ENCODE measurements at places on chromosomes 12 and 14. TPM values are rescaled to one million over a fixed set of nuclear protein-coding genes. Genes with fewer than 3 reads are reported as not detected.

DNA sequence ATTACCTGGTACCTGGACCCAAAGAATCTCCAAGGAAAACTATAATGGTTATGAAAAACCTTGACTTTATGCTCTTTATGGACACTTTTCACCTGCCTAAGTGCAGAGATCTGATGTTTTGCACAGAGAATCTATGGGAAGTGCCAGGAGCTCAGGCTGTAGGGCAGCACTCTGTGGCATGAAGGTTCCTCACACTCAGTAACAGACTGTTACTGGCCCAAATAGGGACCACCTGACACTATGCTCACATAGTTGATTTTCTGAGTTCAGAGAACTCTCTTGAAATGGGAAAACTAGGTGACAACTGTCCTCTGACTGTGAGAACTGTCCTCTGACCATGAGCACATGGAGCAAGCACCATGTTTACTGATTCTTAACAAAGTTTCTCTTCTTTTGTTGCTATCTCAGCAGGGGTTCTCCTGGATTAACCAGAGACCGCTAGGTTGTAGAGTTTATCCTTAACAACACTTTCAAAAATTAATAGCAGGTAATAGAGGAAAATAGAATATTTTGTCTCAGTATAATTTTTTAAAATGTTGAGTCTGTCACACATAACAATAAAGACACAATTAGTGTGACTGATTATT, 101.6 kb downstream of the STXBP6 start:
- DNase-seq = no peak

PIWIL1 gene
- 0.19 TPM for polyA plus RNA-seq

RNASE7 gene
- 0.09 TPM for polyA plus RNA-seq

DNA sequence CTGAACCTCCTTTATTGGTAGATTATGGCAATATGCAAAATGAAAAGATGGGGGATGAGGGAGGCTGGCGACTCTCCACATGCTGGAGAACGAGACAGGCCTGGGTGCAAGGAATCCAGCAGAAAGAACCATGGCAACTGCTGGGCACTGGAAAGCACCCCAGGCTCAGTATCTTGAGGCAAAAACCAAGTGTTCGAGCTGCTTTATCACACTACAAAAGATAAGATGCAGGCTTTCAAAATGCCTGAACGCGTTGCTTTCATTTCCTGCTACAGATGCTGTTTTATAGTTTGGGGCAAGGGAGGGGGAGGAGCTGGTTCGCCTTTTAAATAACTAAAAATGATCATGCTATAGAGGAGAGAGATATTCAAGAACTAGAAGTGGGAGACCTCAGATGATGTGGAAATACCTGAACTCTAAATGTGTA, 38.9 kb downstream of the NIN start:
- no peak for DNase-seq

- DNase-seq = peak; percentile 43
Observed at GRCh38 chr12:124919521-124920352, 5.3 kb upstream of the UBC start.

- peak; percentile 88 for DNase-seq
Observed at GRCh38 chr12:110249716-110250225, 31.3 kb upstream of the ATP2A2 start.

Data from large intestine (tissue), 12 donors.